ENCODE measurements at places on chromosomes 5 and 9.

DNA sequence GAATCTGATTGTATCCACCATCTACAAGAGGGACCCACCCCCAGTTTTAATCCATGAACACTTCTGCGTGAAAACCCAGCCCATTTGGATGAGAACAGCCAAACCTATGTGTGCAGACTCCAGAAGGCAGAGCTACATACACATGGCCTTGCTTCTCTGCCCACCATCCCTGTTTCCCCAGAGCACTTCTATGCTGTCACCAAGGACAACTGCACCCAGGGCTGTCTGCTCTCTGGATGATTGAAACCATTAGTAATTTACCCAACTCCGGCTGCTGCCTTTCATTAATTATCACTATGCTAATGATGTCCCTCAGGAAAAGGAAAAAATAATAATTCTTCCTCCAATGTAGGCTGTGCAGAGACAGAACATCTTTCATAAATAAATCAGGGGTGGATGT, 8.9 kb downstream of the CARTPT start:
- DNase-seq = no peak

- DNase-seq = no peak
These were observed 116.1 kb downstream of the TMEM174 start for GRCh38 chr5:73288803-73289720.

DNA sequence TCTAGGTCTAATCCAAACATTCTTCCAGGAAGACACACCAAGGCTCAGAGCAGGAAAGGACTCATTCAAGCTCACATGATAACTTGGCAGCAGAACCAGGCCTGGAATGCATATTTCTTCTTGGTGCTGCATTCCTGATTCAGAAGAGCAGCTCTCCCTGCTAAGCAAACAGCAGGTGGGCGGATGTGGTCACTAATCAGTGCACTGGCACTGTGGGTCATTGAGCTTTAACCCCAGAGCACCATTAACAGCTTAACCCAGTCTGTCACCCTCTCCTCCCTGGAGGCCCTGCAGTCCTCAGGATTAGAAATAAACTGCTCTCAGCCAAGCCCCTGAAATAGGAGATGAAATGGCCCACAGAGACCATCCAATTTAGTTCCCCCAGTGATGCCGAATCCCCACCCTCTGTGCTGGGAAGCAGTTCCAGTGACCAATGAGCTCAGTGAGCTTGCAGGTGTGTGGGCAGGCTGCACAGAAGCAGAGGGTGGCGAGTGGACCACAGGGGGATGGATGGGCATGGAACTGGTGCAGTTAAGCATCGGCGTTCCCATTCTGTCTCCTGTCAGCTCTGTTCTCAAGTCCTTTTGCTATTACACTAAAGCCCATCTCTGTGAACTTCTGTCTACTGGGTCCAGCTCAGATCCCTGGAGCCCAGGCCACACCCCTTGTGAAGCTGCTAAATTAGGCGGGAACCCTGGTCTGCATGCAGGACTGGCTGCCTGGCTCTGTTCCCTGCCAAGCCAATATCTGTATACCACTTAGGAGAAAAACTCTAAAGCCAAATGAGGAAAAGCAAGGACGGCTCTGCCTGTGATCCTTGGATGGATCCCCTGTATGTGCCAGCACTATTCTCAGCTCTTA, 16.6 kb upstream of the MEGF9 start:
- no peak for DNase-seq

DNA sequence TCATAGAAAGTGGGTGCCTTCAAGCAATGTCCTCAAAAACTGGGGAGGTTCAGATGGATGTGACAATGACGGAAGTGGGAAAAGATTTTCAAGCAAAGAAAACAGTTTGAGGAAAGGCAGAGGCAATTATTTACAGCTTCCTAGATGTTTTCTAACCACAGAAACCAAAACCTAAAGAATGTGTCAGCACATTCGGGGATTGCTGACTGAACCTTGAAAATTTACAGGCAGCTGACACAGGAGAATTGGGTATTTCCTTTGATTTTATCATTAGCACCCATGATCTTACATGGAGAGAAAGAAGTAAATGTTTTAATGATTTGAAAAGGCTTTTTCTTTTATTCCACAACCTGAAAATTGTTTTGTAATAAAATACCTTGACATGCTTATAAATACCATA, 369.0 kb downstream of the ACTL7B start:
- DNase-seq = no peak

GRCh38 chr9:93026640-93027039, 31.9 kb upstream of the SUSD3 start:
- DNase-seq = no peak

DNA sequence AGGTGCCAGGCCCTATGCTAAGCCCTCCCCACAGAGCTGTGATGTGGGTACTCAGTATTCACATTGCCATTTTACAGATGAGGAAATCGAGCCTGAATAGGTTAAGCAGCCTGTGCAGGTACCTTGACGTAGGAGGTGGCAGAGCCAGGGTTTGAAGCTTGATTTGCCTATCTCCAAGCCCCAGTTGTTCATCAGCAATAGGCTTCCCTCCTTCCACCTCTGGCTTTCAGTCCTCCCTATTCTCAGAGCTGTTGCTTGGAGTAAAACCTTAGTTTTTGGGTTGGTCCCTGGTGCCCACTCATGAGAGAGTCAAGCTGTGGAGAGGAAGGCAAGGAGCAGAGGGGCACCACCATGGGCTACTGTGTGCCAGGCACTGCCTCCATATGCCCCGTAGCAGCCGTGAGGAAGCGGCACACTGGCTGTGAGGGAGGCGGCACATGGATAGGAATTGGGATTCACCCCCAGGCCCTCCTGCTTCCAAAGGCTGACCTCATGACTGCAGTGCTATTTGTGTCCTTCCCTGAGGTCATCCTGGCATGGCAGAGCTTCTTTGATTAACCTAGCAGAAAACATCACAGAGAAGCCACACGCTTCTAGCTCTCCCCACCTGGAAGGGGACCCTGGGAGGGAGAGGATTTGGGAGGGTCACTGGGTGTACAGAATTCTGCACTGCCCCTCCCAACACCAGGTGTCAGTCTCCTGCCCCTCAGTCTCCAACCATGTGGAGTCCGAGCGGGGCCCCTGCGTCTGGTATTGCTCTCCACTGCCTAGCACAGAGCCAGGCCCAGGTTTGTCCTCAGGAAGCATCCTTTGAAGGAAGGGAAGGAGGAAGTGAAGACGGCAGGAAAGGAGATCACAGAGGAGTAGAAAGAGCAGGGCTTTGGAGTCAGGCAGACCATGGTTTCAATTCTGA, 109.8 kb downstream of the RGS3 start:
- no peak for DNase-seq

GRCh38 chr5:56900395-56900794, 9.0 kb upstream of the SETD9 start:
- DNase-seq = no peak

GRCh38 chr5:178324481-178325310, 92.1 kb upstream of the PHYKPL start:
- DNase-seq = no peak

DNA sequence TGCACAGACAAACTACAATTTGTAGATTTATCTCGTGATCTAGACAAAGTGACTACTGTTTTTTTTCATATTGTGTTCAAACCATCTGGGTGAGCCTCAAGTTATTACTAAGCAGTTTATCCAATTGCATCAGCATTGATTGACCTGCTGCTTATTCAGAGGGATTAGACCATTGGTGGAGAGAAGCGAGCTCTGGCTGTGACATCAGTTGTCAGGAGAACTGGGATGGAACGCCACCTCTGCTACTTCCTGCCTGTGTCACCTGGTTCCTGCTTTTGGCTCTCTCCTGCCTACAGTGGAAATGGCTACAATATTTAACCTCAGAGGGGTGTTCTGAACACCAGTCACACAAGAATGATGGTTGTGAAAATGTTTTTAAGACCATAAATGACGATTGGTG, 12.1 kb downstream of the NR4A3 start:
- no peak for DNase-seq

DNA sequence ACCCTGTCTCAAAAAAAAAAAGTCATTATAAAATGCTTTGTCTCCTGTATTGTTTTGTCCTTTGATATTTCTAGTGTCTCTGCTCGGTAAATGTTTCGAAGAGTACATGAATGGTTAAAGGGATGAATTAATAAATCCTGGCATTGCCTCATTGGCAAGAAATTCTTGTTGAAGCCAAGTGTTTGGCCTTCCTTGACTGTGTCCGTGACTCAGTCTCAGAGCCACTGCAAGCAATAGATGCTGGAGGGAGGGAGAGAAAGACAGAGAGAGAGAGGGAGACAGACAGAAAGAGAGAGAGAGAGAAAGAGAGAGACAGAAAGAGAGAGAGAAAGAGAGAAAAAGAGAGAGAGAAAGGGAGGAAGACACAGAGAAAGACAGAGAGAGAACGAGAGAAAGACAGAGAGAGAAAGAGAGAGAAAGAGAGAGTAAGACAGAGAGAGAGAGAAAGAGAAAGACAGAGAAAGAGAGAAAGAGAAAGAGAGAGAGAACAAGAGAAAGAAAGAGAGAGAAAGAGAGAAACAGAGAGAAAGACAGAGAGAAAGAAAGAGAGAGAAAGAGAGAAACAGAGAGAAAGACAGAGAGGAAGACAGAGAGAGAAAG, 72.5 kb upstream of the RXRA start:
- DNase-seq = no peak

GRCh38 chr5:74976651-74977050, 75.7 kb downstream of the GCNT4 start:
- no peak for DNase-seq

- DNase-seq = no peak
These were observed 252.7 kb downstream of the AP3B1 start for GRCh38 chr5:78041805-78042204.

- DNase-seq = no peak
These were observed 229.4 kb downstream of the CDK5RAP2 start for GRCh38 chr9:120350596-120350995.

GRCh38 chr9:13295556-13295955, 16.1 kb upstream of the MPDZ start:
- DNase-seq = no peak

- DNase-seq = no peak
These were observed 163.7 kb upstream of the TRPC7 start for GRCh38 chr5:136529081-136529480.

DNA sequence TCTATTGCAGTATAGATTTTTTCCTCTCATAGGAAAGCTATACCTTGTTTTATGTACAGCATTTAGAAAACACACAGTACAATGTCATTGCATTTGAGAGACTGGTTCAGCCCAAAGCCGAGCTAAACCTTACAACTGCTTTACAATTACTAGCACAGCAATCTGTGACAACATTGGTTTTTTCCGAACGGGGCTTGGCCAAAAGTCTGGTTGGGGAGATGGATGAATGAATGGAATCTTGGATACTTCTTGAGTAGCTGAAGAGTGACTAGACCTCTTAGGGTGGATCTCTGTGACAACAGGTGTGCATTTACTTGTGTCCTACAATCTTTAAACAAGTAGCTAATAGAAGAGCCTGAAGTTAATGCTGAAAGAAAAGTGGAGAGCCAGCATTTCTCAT, 1.2 kb downstream of the SGCD start:
- DNase-seq = no peak

- no peak for DNase-seq
These were observed 181.3 kb downstream of the GRIA1 start for GRCh38 chr5:153671653-153672346.

DNA sequence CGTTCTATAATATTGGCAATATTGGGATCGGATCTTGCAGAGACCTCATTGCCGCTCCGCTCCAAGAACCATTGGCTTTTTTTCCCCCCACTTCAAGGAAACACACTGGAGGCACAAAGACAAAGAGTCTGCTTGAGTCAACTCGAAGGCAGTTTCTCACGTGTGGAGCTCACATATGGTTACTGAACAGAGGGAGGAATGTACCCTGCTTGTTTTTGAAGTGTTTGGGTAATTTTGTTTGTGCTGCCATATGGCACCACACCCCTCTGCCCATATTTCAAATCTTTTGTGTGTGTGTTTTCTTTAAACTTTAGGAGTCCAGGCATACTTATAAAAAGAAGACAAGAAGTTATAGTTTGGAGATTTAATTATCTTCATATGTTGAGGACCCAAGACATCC, 595.9 kb downstream of the DTWD2 start:
- DNase-seq = no peak

DNA sequence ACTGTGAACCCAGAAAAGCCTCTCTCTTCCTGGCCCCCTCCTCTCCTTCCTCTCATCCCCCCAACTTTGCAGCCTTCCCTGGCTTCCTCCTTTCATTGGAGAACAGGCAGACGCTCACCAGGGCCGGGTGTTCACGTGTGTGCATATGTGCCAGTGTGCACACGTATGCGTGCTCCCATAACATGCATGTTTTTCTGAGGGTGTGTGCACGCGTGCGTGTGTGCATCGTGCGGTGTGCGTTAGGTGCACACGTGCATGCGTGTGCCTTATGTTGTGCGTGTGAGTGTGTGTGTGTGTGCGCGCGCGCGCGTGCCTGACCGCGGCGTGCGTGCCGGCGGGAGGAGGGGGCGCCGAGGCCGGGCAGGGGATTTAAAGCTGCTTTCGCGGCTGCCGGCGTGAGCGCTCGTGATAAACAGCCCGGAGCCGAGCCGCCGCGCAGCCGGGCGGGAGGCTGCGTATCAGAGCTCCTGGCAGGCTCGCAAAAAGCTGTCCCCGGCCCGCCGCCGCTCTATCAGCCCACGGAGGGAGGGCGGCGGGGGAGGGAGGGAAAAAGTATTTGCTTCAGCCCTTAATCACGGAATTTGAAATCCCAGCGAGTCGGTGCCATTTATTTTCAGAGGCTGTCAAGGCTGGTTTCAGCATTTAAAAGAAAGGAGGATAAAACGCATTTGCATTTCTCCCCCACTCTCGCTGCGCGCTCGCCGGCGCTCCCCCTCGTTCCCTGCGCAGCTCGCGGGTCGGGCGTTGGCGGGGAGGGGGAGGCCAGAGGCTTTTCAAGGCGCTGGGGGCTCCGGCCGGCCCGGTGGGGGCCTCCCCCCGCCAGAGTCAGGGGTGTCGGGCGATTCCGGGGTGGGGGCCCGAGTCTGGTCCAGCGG, 183.9 kb downstream of the C9orf50 start:
- peak; percentile 74 for DNase-seq

DNA sequence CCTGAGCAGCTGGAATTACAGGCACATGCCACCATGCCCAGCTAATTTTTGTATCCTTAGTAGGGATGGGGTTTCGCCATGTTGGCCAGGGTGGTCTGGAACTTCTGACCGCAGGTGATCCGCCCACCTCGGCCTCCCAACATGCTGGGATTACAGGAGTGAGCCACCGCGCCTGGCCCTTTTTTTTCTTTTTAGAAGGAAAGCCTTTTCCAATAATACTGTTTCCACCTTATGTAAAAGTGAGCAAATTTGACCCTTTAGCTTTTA, 23.7 kb upstream of the F2R start:
- no peak for DNase-seq

DNA sequence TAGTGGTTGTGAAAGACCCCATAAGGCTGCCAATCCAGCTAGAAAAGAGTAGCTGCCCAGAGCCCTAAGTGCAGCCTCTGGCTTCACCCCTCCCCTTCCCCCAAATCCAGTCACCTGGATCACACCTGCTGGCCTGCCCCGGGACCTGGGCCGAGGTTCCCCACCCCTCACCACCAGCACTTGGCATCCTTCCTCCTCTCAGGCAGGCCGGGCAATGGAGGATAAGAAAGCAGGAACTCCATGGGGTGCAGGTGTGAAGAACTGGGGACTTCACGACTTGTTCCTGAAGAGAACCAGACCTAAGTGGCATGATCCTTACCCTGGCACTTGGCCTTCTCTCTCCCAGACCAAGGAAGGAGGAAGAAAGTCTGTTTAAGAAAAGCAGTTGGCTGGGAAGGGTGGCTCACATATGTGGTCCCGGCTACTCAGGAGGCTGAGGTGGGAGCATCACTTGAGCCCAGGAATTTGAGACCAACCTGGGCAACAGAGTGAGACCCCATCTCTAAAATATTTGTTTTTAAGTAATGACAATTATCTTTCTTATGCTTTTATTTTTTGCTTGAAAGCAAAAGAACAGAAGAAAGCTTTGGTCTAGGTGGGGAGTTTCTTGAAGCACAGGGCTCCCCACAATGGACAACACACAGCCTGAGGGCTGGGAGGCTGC, 131.1 kb downstream of the PAX5 start:
- DNase-seq = no peak

- no peak for DNase-seq
These were observed 30.2 kb downstream of the WDR36 start for GRCh38 chr5:111122398-111122797.

Data from NCI-H526 (cell line).